ENCODE measurements at places on chromosomes 16 and 17.
A peak's percentile ranks its signal among the peaks of the same experiment; 100 is the strongest.

DNA sequence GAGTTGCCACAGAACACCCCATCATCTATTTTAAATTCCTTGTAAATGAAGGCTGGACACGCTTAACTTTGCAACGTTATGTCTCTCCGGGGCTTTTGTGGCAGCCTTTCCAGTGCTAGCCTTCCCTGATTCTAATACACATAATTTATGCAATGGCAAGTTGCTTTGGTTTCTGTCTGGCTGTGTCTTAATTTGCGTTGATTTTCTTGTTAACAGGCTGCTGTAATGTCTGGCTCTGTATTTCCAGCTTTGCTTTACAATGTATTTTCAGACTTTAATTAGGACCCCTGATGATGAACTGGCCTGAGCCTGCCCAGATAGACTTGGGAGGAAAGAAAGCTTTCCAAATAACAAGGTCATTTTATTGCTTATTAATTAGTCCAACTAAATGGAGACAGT lies 30.3 kb downstream of the ARSG start:
- no peak for DNase-seq

GRCh38 chr16:29712809-29713208 lies 33.0 kb downstream of the C16orf54 start:
- no peak for DNase-seq

GRCh38 chr17:66734186-66734943 lies 100.6 kb upstream of the CACNG5 start:
- DNase-seq: no peak

DNA sequence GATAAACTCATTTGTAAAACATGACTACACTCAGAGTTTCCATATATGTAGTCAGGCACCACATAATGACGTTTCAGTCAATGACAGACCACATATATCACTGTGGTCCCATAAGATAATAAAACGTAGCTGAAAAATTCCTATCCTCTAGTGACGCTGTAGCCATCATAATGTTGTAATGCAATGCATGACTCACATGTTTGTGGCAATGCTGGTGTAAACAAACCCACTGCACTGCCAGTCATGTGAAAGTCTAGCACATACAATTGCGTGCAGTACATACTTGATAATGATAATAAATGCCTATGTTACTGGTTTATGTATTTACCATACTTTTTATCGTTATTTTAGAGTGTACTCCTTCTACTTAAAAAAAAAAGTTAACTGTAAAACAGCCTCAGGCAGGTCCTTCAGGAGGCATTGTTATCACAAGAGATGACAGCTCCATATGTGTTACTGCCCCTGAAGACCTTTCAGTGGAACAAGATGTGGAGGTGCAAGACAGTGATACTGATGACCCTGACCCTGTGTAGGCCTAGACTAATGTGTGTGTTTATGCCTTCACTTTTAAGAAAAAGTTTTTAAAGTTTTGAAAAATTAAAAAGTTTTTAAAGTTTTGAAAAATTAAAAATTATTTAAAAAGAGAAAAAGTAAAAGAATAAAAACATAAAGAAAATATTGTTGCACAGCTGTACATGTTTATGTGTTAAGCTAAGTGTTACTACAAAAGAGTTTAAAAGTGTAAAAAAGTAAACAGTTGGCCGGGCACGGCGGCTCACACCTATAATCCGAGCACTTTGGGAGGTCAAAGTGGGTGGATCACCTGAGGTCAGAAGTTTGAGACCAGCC lies 9.0 kb downstream of the STAT5B start:
- no peak for DNase-seq

DNA sequence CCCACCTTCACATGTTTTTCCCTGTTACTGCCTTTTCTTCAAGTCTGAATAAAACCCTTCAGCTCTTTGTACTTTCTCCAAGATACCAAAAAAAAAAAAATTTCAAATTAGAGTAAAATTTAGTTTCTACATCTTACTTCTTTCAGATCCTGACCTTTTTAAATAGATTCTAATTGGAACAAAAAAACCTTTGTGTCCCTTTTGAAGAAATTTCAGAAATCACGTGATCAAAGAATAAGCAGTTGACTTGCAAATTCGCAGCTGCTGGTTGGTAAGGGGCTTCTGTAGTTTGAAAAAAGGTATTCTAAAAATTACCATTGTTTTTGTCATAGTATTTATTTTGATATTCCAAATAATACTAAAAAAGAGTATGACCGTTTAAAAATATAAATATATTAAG lies 71.7 kb downstream of the CDC27 start:
- DNase-seq: no peak

DNA sequence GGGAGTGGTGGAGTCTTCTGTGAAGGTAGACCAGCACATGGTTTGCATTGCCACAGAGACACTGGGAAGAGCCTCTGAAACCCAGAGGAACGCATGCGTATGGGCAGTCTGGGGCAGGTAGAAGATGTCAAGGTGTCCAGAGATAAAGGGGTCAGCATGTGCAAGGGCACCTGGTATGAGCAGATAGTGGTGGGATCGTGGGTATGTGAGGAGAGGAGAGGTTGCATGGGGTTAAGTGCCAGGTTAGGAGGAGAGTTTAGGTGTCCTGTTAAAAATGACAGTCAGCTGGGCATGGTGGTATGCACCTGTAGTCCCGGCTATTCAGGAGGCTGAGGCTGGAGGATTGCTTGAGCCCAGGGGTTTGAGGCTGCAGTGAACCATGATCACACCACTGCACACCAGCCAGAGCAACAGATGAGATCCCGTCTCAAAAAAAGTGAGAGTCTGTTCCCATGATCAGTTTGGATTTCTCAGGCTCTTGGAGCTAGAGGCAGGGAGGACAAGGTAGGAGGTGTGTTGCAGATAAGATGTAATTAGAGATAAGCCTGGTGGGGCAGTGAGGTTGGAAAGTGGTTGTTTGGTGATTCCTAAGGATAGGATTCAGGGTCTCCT lies 3.0 kb downstream of the PYCARD start:
- DNase-seq: no peak

GRCh38 chr17:77610518-77610893 lies 348.0 kb upstream of the TNRC6C start:
- DNase-seq: no peak

DNA sequence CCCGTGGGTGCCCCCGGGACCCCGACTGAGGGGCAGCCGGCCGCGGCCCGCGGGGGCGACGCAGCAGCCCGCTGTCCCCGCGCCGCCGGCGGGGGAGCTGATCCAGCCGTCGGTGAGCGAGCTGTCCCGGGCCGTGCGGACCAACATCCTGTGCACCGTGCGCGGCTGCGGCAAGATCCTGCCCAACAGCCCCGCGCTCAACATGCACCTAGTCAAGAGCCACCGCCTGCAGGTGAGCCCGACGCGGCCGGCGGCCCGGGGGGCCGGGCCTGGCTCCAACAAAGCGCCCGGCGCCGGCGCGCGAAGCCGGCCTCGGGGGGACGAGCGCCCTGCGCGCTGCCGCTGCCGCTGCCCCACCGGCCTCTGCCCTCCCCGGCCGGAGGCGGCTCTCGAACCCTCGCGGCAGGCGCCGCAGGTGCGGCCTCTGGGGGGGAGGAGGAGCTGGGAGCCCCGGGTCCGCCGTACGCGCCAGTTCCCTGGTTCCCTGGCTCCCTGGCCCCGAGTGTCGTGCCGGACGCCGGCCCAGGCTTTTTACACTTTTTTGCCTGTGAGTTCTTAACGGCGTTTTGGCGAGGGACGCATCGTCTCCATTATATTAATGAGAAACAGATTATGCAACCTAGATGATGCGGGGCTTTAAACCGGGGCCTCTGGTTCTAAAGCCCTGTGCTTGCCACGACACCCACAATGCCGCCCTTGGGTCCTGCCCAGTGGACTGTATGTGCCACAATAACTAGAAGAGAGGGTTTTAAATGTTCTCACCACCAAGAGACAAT lies 521 bp downstream of the ATMIN start:
- DNase-seq: peak; percentile 30

DNA sequence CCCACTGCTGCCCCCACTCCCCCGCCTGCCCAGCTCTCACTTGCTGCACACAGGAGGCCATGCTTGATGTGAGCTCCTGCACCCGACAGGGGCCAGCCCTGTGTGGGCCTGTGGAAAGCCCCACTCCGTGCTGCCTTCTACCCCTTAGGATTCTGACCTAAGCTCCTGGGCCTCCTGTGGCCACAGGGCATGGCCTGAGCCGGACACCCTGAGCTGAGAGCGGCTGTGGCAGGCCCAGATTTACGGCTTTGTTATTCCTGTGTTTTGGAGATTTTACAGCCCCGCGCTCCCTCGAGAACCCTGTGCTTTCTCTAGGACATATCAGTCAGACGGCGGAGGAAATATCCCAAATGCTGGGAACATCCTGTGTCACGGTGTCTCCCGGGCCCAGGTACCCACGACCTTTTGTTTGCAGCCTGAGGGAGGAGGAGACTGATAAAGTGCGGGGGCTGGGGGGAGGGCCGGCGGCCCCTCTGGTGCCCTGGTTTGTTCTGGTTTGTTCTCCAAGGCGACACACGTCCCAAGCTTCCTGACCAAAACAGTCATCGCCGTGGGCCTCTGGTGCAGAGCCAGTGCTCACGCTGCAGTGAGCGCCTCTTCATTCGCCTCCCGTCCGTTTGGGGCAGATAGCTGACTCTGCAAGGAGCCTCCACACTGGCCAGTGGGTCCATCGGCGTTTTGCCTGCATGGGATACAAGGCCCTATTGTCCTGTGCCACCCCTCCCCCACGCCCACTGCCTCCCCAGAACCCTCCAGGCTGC lies 363.4 kb downstream of the C16orf95 start:
- DNase-seq: no peak

- no peak for DNase-seq
These were observed 2032.8 kb downstream of the TP53TG3F start for GRCh38 chr16:35492225-35492624.
